Renal cortical epithelial cell (primary cell): ENCODE measurements at places on chromosomes 2 and 18. TPM values are rescaled to one million over a fixed set of nuclear protein-coding genes. Genes with fewer than 3 reads are reported as not detected.

The HAUS1 gene
- total RNA-seq, result 51.3 and 85.3 TPM in 2 replicates

The RPL37A gene
- 749 and 1,158 TPM in 2 replicates for total RNA-seq

The SERPINB7 gene
- 0.25 and 28.0 TPM in 2 replicates for total RNA-seq

The HJURP gene
- total RNA-seq, result 1.1 and 13.0 TPM in 2 replicates

The MYCN gene
- total RNA-seq, result not detected in 2 replicates

The COL6A3 gene
- total RNA-seq, result 2.5 and 3.6 TPM in 2 replicates

The MC2R gene
- not detected in 2 replicates for total RNA-seq

The UGT1A5 gene
- 0.35 and 3.8 TPM in 2 replicates for total RNA-seq

The DUSP11 gene
- total RNA-seq, result 23.5 and 40.5 TPM in 2 replicates

The L3MBTL4 gene
- 2.2 and 9.6 TPM in 2 replicates for total RNA-seq

The TEKT4 gene
- total RNA-seq, result 0.10 TPM in 1 of 2 replicates, not detected in the other

The SERPINB3 gene
- 0.40 and 1.9 TPM in 2 replicates for total RNA-seq

The CROCC2 gene
- total RNA-seq, result under 0.01 TPM in 1 of 2 replicates, not detected in the other
